ENCODE measurements at places on chromosomes 3 and 15.

DNA sequence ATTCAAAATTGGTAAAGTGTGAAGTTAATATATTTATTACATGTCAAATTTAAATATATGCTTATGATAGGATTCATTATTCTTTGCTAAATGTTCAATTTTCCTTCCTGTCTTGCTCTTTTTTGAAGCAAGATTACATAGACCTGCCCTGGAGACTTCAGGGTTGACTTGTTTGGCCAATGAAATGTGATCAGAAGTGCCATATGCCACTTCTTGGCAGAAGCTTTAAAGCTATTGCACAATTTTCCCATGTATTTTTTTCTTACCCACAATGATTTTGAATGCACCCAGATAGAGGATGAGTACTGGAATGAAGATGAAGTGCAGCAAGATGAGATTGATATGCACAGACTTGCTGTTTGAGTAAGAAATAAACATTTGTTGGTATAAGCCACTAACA, 406.3 kb upstream of the BCHE start:
- DNase-seq: no peak

GRCh38 chr15:87245592-87245991, 1010.9 kb downstream of the NTRK3 start:
- no peak for DNase-seq

- no peak for DNase-seq
These were observed 93.5 kb downstream of the WDR72 start for GRCh38 chr15:53665930-53666329.

GRCh38 chr3:116740293-116740692, 30.7 kb downstream of the TUSC7 start:
- no peak for DNase-seq

DNA sequence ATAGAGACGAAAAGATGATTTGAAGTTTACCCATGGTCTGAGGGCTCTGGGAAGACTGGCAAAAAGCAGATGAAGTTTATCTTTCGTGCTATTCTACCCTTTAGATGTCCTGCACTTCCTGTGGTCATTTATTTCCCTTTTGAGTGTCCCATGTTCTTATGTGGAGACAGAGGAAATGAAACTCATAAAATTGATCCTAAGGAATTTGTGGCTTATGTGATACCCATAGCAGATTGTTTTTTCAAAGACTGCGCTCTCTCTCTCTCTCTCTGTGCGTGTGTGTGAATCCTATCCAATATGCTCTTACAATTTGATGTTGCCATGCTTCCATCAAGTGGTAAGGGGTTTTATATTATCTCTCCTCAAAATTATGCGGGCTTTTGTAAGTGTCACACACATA, 607.5 kb upstream of the DPPA4 start:
- DNase-seq: no peak

DNA sequence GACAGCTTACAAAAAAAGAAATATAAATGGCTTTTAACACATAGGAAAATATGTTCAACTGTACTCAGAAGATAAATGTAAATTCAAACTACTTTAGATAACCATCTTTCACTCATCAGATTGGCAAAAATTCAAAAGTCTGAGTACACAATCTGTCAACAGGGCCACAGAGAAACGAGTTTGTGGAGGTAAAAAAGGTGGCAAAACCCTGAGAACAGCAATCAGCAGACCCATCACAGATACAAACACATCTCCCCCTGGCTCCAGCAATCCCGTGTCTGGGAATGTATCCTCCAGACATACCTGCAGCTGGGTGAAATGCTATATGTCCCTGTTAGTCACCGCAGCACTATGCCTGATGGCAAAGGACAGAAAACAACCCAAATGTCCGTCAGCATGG, 149.5 kb downstream of the OSBPL10 start:
- DNase-seq: no peak

GRCh38 chr3:123331651-123332050, 117.2 kb downstream of the ADCY5 start:
- DNase-seq: no peak

All from stimulated activated CD4-positive, alpha-beta T cell treated with anti-CD3 and anti-CD28 coated beads, TNF-alpha, amount 100 ng/mL, for 24 hours (primary cell).